Left ventricle myocardium inferior (tissue), 1 donor: ENCODE measurements at places on chromosomes 6 and 20. TPM values are rescaled to one million over a fixed set of nuclear protein-coding genes. Genes with fewer than 3 reads are reported as not detected.

The MROH8 gene
- total RNA-seq: 3.6 TPM

The CDSN gene
- not detected for total RNA-seq

The XKR7 gene
- total RNA-seq: not detected

The DOK5 gene
- 14.3 TPM for total RNA-seq
